ENCODE measurements at places on chromosomes 11 and 22. TPM values are rescaled to one million over a fixed set of nuclear protein-coding genes. Genes with fewer than 3 reads are reported as not detected.

The MMP1 gene
- 0.54 TPM for total RNA-seq

The PARVB gene
- 158 TPM for total RNA-seq

The SCGB1C1 gene
- not detected for total RNA-seq

The ZNF74 gene
- 2.4 TPM for total RNA-seq

The GPR83 gene
- total RNA-seq = not detected

The OR4D5 gene
- total RNA-seq = not detected

The LMO1 gene
- 3.9 TPM for total RNA-seq

The SLN gene
- 8,637 TPM for total RNA-seq

The OR2AG2 gene
- total RNA-seq = not detected

The PHOX2A gene
- not detected for total RNA-seq

The ART5 gene
- 2.6 TPM for total RNA-seq

The SELENOM gene
- 48.0 TPM for total RNA-seq

The GRM5 gene
- total RNA-seq = not detected

The TM7SF2 gene
- 13.5 TPM for total RNA-seq

The CHRM1 gene
- total RNA-seq = not detected

The OSM gene
- 0.39 TPM for total RNA-seq

The SCGB1A1 gene
- total RNA-seq = not detected

The NLRP14 gene
- not detected for total RNA-seq

The RPUSD4 gene
- total RNA-seq = 90.7 TPM

The AIFM3 gene
- total RNA-seq = 0.25 TPM

The DESI1 gene
- total RNA-seq = 27.6 TPM

The MEI1 gene
- total RNA-seq = 0.30 TPM

The OR6A2 gene
- not detected for total RNA-seq

The TRPM5 gene
- total RNA-seq = not detected

The UPK3A gene
- 3.9 TPM for total RNA-seq

The SPDYC gene
- total RNA-seq = not detected

The DKK3 gene
- 4.5 TPM for total RNA-seq

The PKP3 gene
- total RNA-seq = 0.15 TPM

The TNNT3 gene
- total RNA-seq = 1,884 TPM

The APOL5 gene
- total RNA-seq = not detected

The GNG3 gene
- total RNA-seq = not detected

The OR6T1 gene
- total RNA-seq = not detected

The NCAM1 gene
- total RNA-seq = 50.3 TPM

The CLCF1 gene
- total RNA-seq = 0.44 TPM

The YAP1 gene
- total RNA-seq = 110 TPM

The FGF4 gene
- not detected for total RNA-seq

The IGLL1 gene
- not detected for total RNA-seq

The TREH gene
- not detected for total RNA-seq

The PPM1F gene
- total RNA-seq = 14.1 TPM

The LINC01488 gene
- total RNA-seq = not detected

The P2RX3 gene
- 0.47 TPM for total RNA-seq

The ANO9 gene
- 0.59 TPM for total RNA-seq

The KCNK4 gene
- total RNA-seq = not detected

The H19 gene
- total RNA-seq = 2,069 TPM

The ARHGAP20 gene
- 0.67 TPM for total RNA-seq

The PRODH gene
- 12.9 TPM for total RNA-seq

The VSIG10L2 gene
- not detected for total RNA-seq

The NXPE4 gene
- not detected for total RNA-seq

The TMEM121B gene
- total RNA-seq = 0.80 TPM

The DUSP8 gene
- 14.8 TPM for total RNA-seq

The BEST1 gene
- total RNA-seq = 2.1 TPM

The KRTAP5-8 gene
- total RNA-seq = not detected

The CNIH2 gene
- total RNA-seq = not detected

The MS4A6A gene
- 15.4 TPM for total RNA-seq

The PRDM11 gene
- total RNA-seq = 14.2 TPM

The OR51B4 gene
- not detected for total RNA-seq

The THY1 gene
- 2.1 TPM for total RNA-seq

The CNTF gene
- 1.1 TPM for total RNA-seq

The SLCO2B1 gene
- 10.7 TPM for total RNA-seq
